NCI-H774 (cell line): ENCODE measurements at places on chromosomes 6 and 20.

DNA sequence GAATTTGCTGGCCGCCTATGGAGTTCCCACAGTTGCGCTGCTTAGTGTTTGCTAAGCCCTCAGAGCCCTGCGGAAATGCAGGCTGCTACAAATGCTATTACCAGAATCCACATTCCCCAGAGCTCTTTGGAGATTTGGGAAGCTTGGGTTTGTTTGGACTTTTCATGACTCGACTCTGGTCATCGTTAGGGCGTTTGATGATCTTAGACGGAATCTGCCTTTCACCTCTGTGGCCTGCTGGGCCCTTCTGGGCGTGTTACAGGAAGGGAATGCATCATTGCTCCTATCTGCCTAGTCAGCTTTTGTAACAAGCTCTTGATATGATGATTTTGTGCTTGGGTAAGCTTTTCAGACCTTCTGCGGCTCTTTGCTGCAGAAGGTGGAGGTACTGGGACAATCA lies 50.8 kb downstream of the EYA2 start:
- DNase-seq = no peak

- no peak for DNase-seq
These were observed 512.6 kb downstream of the LMBRD1 start for GRCh38 chr6:69284176-69284730.

GRCh38 chr6:44304282-44305199 lies 8.6 kb downstream of the AARS2 start:
- DNase-seq = no peak

DNA sequence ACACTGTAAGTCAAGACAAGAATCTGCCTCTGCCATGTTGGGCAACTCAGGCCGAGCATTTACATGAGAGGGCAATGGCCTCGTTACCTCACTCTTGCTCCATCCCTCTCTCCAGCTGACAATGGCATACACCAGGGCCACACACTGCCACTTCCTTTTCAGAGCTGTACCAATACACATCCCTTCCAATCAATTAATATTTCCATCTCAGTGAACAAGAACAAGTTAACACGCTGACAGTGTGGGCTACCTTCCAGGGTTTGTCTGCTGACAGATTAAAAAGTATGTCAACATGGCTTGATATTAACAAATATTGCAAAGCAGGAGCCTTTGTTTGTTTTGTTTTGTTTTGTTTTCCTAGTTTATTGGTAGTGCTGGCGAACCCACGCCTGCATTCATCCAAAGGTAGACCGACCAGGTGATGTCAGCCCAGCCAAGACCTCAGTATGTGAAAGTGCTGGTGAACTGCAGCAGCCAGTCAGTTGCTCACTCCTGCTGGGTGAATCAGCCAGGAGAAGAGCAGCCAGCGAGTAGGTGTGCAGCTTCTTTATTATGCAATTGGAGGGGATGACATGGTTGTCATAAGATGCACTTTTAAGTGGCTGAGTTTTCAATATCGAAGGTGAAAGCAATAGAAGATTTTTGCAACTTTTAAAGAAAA lies 487.3 kb upstream of the JARID2 start:
- peak; percentile 82 for DNase-seq

DNA sequence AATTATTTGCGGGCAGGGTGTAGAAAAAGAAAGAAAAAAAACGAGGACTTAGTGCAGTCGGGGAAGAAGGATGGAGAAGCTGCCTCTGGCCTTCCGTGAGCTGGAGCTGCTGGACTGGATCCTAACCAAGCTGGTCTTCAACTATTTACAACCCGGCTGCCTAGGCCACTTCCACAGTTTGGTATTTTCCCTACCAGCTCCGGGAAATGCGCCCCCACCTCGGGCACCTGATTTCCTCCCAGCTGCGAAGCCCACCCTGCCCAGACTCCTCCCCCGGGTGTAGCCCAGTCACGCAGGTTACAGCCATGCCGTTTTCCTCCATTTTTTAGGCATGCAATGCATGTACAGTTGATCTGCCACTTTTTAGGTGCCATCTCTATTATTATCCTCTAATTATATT lies 21.2 kb downstream of the THEMIS start:
- no peak for DNase-seq

- DNase-seq = no peak
These were observed 44.6 kb upstream of the AGPAT4 start for GRCh38 chr6:161318456-161318855.

DNA sequence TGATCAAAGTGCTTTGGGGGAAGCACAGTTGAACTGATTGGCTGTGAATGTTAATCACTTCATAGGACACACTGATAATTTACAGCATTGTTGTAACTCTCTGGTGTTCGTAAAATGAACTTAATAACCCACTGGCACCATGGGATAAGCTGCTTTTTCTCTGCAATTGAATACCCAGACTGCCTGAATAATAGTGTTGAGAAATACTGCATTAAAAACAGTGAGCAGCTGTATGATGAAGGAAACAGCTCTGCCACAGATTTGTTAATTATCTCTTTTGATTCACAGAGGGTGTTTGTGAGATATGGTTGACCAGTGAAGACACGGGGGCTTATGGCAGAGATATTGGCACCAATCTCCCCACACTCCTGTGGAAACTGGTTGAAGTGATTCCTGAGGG lies 420.9 kb downstream of the CDKAL1 start:
- no peak for DNase-seq

DNA sequence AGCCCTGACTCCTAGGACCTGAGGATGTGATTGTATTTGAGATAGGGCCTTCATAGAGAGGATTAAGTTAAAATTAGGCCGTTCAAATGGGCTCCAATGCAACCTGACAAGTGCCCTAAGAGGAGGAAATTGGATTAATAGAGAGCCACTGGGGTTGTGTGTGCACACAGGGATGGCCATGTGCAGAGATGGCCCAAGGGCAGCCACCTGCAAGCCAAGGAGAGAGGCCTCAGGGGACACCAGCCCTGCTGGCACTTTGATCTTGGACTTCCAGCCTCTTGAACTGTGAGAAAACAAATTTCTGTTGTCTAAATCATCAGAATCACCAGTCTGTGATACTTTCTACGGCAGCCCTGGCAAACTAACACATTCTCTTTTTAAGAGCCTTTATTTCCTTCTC lies 598.8 kb downstream of the UTRN start:
- no peak for DNase-seq

DNA sequence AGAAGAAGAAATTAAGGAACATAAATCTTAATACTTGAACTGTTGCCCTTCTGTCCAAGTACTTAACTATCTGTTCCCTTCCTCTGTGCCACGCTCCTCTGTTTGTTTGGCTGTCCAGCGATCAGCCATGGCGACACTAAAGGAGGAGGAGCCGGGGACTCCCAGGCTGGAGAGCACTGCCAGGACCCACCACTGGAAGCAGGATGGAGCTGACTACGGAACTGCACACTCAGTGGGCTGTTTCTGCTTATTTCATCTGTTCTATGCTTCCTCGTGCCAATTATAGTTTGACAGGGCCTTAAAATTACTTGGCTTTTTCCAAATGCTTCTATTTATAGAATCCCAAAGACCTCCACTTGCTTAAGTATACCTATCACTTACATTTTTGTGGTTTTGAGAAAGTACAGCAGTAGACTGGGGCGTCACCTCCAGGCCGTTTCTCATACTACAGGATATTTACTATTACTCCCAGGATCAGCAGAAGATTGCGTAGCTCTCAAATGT lies 17.1 kb downstream of the IRF4 start:
- peak; percentile 68 for DNase-seq

DNA sequence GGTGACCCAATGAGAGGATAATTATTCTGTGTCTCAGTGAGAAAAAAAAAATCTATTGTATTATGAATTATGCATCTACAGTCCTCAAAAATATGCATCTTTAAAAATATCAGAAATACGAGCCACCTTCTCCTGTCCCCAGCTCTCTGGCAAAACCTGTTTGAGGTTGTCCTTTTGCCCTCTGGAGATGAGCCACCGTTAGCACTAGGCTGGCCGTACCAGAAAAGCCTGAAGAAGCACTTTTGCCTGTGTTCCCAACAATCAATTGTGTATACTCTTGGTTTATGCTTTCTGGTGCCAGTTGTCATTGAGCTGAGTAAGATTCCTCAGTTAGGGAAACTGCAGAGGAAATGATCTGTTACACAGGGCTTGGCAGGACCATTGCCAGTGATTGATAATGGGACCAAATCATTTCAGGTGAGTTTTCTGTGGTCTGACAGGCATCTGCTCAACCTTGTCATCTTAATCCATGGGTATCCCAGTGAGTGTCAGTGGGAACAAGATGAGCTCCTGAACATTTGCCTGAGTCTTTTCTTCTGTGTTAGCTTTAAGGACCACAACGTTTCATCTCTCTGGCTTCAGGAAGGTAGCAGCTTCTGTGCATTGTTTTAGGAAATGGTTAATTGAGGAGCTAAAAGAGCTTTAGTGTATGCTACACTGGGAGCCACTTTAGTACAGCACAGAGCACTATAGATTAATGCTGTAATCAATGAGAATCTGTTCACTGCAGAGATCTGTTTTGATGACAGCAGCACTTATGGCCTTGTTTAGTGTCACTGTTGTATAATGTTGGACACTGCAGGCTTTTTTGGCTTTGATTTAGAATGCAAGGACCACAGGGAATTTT lies 330.1 kb downstream of the RIMS1 start:
- no peak for DNase-seq

GRCh38 chr6:144728804-144729203 lies 443.7 kb downstream of the UTRN start:
- DNase-seq = no peak

DNA sequence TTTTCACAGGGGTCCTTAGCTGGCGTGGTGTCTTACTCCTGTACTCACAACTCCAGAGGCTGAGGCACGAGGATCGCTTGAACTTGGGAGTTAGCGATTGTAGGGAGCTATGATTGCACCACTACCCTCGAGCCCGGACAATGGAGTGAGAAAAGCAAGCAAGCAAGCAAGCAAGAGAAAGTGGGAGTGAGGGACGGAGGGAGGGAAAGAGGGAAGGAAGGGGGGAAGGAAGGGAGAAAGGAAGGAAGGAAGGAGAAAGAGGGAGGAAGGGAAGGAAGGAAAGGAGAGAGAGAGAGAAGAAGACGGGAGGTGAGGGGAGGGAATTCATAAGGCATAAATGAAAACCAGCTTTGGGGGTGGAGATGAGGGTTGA lies 120.5 kb downstream of the TRIM27 start:
- DNase-seq = no peak

GRCh38 chr6:107555449-107555848 lies 65.5 kb downstream of the SOBP start:
- peak; percentile 93 for DNase-seq

DNA sequence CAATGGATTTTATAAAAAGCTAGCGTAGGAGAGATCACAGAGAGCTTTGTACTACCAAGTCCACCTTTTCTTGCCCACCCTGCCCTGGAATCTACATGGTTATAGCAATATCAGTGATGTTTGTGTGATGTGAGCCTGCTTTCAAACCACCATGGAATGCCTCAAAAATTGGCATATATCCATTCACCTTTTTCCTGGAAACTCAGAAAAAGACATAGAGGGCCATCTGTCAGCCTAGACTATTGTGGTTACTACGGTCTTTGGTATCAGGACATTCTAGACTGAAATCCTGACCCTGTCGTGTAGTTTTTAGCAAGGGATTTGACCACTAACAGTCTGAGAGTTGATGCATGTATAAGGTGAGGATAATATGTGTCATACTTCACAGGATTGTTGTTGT lies 239.6 kb downstream of the GRIK2 start:
- DNase-seq = no peak
